ENCODE measurements at places on chromosomes 1 and 21. TPM values are rescaled to one million over a fixed set of nuclear protein-coding genes. Genes with fewer than 3 reads are reported as not detected.

GRCh38 chr1:16122916-16123315 is 33.0 kb downstream of the EPHA2 start:
- DNase-seq, result no peak
- no peak overlapping the region for H3K4me3 ChIP-seq
- H3K27ac ChIP-seq, result peak overlapping the region; percentile 55
- H3K36me3 ChIP-seq, result peaks cover 38% of the 10 kb centered on the region
- peaks cover 41% of the 10 kb centered on the region for H3K4me1 ChIP-seq
- no peaks in the 10 kb centered on the region for H3K27me3 ChIP-seq

GRCh38 chr1:200970771-200971427 is 52.6 kb downstream of the KIF21B start:
- no peaks in the 10 kb centered on the region for H3K27me3 ChIP-seq
- DNase-seq, result no peak
- H3K27ac ChIP-seq, result no peak overlapping the region
- H3K4me1 ChIP-seq, result peaks cover 2% of the 10 kb centered on the region
- no peak overlapping the region for H3K4me3 ChIP-seq

GRCh38 chr1:151267760-151268159 is 13.2 kb downstream of the PSMD4 start:
- no peaks in the 10 kb centered on the region for H3K4me1 ChIP-seq
- H3K27me3 ChIP-seq, result no peaks in the 10 kb centered on the region
- H3K27ac ChIP-seq, result no peak overlapping the region
- DNase-seq, result no peak

Gene SAMSN1
- total RNA-seq, result not detected

Gene NTMT2
- total RNA-seq, result not detected

Gene A3GALT2
- total RNA-seq, result 0.35 TPM
